ENCODE measurements at places on chromosomes 4 and X.
A peak's percentile ranks its signal among the peaks of the same experiment; 100 is the strongest.

GRCh38 chr4:145315811-145316225, 135.4 kb upstream of the OTUD4 start:
- no peak for DNase-seq

- DNase-seq, result no peak
Measured at GRCh38 chr4:111283066-111283677, 660.3 kb upstream of the PITX2 start.

DNA sequence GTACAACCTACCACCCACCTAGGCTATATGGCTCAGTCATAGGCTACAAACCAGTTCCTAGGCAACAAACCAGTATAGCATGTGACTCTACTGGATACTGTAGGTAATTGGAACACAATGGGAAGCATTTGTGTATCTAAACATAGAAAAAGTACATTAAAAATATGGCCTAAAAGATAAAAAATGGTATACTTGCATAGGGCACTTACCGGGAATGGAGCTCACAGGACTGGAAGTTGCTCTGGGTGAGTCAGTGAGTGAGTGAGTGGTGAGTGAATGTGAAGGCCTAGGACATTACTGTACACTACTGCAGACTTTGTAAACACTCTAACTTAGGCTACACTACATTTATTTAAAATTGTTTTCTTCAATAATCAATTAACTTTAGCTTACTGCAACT, 139.2 kb upstream of the RBPJ start:
- no peak for DNase-seq

- no peak for DNase-seq
Measured at GRCh38 chr4:118284169-118284568, 68.6 kb downstream of the PRSS12 start.

GRCh38 chrX:16014171-16014570, 109.2 kb upstream of the GRPR start:
- DNase-seq, result no peak

DNA sequence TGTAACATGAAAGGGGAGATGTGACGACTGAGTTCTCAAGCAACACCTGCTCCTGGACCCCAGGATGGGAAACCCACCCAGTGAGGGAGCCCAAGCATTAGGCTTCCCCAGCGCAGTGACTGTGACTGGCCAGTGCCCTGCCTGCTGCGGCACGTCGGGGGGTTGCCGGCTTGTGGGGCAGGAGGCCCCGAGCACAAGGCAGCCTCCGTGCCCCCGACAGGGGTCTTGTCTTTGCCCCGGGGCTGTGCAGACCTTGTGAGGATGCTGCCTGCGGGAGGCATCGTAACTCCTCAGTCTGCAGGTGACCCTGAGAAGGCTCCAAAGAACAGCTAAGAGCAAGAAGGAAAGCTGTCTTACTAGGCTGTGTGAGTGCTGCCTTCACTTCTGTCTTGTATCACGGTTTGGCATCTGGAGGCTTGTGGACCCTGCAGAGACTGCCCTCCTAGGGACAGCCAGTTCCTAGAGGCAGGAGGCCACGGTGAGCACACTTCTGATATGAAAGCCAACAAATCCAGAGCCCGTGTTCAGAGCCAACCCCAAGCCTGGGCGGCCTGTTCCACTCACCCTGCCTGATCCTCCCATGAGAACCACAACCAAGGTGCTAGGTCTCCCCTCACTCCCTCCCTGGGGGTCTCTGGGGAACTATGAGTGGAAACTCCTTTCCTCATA, 47.7 kb downstream of the FGFRL1 start:
- DNase-seq, result no peak

DNA sequence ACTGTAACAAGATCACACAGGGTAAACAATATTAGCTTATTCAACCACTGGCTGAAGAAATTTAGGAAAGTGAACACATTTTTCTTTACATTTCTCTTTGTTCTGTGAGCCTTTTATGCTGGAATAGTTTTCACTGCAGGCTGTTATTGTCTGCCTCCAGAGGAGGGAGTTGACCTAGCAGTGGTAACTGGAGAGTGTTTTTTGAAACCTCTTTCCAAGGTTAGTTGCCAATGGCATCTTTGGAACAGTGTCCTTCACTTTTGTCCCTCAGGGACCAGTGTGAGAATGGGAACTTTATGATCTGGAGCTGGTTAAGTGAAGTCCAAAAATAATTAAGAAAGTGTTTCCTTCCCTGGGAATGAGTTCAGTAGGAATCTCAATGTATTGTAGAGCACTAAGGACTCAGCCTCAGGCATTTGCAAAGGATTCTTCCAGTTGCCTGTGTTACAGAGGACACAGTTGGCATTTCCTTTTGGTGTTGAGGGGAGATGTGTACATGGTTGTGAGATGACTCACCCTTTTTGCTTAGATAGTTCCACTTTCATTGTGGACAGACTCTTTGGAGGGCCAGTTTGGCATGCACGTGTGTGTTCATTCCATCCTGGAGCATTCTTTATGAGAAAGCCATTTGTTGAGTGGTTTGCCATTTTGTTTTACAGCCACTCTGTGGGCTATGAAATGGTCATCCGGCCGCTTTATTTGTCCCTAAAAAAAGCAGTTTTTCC, 61.3 kb downstream of the AR start:
- no peak for DNase-seq

- peak; percentile 61 for DNase-seq
Measured at GRCh38 chr4:105909787-105910281, 14.6 kb downstream of the NPNT start.

DNA sequence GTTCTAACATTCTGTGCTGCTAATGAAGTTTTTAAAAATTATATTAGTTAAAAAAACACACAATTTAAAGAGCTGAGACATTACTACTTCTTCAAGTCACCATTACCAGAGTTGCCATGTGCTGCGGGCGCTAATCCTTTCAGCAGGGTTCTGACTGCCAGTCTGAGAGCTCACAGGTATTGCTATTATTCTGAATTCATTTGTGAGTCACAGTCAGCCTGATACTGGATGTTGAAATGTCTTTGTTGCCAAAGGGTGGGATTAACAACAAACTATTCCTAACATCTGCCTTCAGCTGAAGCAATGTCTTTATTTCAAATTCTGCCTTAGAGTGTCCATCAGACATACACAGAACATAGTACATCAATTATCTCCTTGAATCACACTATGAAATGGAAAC, 197.1 kb upstream of the FGF13 start:
- DNase-seq, result no peak

GRCh38 chr4:45663003-45663402, 460.9 kb downstream of the GABRG1 start:
- DNase-seq, result peak; percentile 96

DNA sequence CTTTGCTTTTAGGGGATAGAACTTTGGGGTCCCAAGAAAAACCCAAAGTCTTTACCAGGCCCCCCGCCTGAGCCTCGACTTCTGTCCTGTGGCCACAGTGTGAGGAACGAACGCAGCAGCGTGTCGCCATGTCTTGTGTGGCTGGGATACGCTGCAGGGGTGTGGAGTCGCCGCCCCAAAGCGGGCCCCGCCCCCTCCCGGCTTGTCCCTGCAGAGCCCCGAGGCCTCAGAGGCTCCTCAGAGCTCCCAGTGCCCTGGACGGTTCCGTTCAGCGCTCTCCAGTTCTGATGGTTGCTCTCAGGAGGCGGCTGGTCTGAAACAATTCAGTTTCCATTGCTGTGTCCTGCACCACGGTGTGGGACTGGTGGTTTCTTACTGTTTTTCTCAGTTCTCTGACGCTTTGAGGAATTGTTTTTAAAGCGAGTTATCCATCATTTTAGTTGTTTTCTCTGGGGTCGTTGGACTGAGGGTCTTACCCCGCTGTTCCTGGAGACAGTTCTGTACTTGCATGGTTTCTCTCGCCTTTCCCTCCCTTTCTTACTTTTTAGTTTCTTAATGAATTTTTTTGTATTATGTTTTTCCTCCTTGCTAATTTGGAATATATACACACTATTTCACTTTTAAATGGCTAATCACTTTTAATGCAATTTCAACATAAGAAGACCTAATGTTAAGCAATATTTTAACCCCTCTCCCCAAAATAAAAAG, 1.6 kb upstream of the IDUA start:
- DNase-seq, result no peak

- no peak for DNase-seq
Measured at GRCh38 chr4:126890994-126891393, 741.8 kb upstream of the INTU start.

DNA sequence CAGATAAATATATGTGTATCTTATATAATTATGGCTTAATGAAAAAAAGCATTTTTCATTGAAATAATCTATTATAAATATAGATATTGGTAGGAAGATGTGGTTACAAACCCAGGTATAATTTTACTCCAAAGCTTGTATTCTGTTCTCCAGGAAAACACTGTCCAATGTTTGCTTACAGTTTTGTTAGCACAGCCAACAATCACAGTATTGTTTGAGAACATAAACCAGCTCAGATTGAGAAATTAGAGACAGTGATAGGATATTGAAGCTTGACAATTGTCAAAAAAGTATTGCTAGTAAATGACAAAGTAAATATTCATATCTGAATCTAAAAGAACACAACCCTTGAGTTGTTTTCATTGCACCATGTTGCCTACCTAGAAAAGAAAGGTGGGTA, 228.8 kb downstream of the ADGRL3 start:
- no peak for DNase-seq

DNA sequence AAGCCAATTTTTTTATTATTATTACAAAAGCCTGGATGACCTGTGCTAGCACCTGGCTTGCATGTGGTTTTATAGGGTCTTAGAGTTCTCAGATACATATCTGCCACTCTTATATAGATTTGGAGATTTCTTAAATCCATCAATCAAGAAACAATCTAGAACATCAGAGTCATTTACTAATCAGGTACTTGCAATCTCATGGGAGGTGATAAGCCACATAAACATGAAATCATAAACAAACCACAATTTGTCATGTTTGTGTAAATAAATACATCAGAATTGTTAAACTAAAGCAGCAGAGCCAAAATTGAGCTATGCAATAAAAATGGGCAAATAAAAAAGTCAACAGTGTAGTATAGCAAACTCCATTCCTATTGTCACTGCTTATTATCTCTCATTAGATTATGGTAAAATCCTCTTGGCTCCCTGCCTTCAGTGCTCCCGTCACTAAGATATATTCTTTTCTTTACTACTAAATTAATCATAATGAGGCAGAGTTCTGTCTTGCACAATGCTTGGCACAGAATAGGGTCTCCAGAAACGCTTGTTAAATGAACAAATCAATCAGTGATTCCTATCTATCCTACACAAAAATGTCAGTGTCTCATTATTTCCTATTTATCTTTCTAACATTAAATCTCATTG, 108.7 kb upstream of the TTC29 start:
- no peak for DNase-seq

- DNase-seq, result no peak
Measured at GRCh38 chrX:38796946-38797345, 4.3 kb upstream of the MID1IP1 start.

- DNase-seq, result no peak
Measured at GRCh38 chrX:5979338-5979737, 249.3 kb downstream of the NLGN4X start.

DNA sequence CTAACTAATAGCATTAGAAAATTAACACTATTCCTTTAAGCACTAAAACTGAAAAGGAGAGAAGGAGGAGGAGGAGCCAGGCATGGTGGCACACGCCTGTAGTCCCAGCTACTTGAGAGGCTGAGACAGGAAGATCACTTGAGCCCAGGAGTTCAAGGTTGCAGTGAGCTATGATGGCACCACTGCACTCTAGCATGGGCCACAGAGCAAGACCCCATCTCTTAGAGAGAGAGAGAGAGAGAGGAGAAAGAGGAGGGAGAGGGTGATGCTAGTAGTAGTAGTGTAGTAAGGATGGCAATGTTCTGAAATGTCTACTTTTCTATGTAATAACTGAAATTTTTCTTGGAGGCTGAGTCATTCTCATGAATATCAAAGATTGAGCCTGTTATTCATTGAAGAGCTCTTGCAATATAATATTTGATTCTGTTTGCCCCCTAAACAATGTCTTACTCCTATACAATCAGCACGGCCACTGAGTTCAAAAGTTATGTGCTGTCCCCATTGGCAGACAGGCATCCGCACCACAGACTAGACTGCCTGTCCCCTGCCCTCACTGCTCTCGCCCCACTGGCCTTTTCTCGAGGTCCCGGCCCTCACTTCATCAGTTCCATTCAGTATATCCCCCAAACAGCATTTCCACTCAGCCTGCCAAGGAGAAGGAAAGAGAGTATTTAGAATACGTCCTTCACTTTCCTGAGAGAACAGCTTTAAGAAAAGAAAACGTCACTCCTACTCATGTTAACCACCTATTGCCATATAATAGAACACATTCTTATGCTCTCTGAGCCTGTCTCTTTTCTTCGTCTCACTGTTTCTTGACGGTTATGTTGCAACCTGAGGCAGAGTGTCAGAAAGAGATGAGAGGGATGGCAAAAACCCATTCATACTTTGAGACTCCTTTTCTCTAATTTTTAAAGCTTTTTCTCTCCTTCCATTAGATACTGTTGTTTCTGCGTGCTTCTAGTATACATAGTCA, 238.1 kb downstream of the PALLD start:
- DNase-seq, result no peak

DNA sequence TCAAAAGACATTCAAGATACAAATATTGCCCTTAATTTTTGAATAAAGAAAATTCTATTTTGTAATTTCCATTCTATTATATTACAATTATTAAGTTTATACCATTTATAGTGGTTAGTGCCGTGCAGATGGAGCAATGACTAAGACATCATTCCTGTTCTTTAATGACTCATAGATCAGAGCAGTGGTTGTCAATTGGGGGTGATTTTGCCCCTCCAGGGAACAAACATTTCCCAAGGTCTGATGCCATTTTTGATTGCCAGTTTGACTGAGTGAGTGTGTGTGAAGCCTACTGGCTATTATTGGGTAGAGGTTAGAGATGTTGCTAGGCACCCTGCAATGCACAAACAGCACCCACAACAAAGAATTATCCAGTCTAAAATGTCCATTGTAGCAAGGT, 97.9 kb upstream of the DDIT4L start:
- peak; percentile 26 for DNase-seq
